ENCODE measurements at places on chromosomes 12 and 14.

DNA sequence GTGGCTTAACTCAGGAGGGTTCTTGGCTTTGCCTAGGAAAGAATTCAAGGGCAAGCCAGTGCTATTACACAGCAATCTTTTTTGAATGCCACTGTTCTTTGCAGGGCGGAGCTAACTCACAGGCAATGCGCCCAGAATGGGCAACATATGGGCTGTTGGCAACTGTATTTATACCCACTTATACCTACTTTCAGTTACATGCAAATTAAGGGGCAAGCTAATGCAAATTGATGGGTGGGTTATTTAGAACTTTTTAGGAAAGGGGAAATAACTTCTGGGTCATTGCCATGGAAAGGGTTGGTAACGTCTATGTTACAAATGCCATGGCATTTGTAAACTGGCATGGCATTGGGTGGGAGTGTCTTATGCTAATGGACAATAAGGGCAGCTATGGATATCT is 85.4 kb downstream of the C12orf50 start:
- DNase-seq: no peak

- no peak for DNase-seq
Observed at GRCh38 chr12:62748941-62749468, 185.9 kb downstream of the PPM1H start.

- DNase-seq: no peak
Observed at GRCh38 chr14:105411985-105412770, 7.4 kb upstream of the MTA1 start.

DNA sequence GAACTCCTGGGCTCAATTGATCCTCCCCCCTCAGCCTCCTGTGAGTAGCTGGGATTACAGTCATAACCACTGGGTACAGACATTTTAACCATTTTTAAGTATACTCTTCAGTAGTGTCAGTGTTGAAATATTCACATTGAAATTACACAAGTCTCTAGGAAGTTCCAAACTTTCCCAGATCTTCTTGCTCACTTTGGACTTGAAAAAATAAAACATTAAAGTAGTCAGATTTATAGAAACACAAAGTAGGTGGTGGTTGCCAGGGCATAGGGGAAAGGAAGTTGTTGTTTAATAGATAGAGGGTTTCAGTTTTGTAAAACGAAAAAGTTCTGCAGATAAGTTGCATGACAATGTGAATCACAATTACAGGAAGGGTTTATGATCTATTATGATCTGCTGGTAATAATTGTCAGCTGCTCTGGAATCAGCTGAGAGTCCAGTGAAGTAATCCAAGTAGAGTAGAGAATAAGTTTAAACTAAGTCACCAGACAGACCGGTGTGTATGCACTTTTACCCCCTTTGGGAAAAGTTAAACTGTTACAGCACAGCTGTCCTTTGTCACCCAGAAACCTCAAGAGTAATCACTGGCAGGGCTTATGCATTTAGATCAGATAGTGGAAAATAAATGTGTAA is 27.4 kb downstream of the PCNX1 start:
- DNase-seq: no peak

GRCh38 chr12:18204053-18204452 is 57.3 kb upstream of the PIK3C2G start:
- no peak for DNase-seq

DNA sequence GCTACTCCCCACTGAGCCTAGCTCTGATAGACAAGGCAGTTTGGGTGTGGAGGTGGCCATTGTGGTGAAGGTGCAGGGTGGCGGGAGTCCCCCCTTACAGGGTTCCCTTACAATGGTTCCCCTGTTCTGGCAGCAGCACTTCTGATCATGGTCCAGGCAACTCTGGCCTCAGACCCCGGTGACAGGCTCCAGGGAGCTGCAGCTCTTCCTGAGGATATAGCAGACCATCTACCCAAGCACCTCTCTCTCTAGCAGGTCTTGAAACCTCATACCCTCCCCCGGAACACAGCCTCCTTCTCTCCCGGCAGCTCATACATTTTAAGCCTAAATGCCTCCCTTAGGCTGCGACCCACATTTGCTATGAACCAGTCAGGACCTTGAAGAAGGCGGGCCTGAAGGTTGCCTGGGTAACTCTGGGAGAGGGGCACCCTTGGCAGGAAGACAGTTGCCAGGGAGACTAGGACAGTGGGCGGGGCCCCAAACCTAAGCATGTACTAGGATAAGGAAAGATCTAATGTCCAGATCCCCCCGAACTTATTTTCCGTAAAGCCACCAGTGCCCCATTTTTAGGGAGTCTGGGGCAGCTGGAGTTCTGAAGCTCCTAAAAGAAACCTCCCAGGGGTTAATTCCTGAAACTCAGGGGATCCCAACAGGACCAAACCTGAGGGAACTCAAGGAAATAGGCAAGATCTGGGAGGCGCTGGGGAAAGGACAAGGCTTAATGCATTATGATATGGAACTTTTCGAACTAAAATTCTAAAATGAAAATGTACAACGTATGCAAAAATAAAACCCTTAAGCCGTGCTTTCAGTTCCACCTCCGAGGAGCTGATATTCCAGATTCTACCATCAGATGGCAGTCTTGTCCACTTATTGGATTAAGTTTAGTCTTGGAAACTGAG is 4.5 kb upstream of the GDF11 start:
- DNase-seq: peak; percentile 93

- no peak for DNase-seq
Observed at GRCh38 chr12:96078231-96079135, 43.1 kb upstream of the LTA4H start.

DNA sequence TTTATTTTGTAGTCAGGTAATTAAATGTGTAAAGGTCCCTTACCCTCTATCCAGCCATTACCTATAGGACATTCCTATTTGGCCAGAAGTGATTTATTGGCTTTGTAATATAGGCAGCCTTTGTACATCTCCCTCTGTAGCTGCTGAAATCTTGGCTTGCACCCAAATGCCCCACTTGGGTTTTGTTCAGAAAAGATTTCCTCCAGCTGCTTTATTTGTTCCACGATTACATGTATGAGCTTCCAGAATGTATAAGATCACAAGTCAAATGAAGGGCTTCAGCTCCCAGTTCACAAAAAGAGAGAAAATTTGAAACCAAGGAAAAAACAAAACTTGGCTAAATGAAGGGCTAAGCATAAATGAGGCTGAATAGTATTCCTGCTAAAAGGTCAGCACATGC is 103.4 kb downstream of the EFCAB11 start:
- DNase-seq: no peak

GRCh38 chr12:124749725-124750124 is 113.9 kb downstream of the SCARB1 start:
- no peak for DNase-seq

Data from hematopoietic multipotent progenitor cell treated with erythropoietin and hydrocortisone succinate and interleukin-3 and kit ligand, for 8 days (in vitro differentiated cells).